Pulmonary artery endothelial cell (primary cell): ENCODE measurements at places on chromosomes 6 and 20. TPM values are rescaled to one million over a fixed set of nuclear protein-coding genes. Genes with fewer than 3 reads are reported as not detected.

Gene PGC
- total RNA-seq: not detected in 2 replicates

Gene BMP6
- 281 and 299 TPM in 2 replicates for total RNA-seq

Gene VGLL2
- not detected in 2 replicates for total RNA-seq

Gene WFDC10B
- total RNA-seq: not detected in 2 replicates

Gene DEFB124
- not detected in 2 replicates for total RNA-seq

Gene GID8
- 43.8 and 52.9 TPM in 2 replicates for total RNA-seq

Gene TREML2
- total RNA-seq: not detected in 2 replicates

Gene TRAPPC3L
- 0.04 and 0.07 TPM in 2 replicates for total RNA-seq
